ENCODE measurements at places on chromosomes 13 and 19.

GRCh38 chr13:25174304-25174703 is 2.2 kb upstream of the AMER2 start:
- no peak for DNase-seq

GRCh38 chr13:110471833-110472162 is 89.7 kb downstream of the RAB20 start:
- DNase-seq = peak; percentile 56

DNA sequence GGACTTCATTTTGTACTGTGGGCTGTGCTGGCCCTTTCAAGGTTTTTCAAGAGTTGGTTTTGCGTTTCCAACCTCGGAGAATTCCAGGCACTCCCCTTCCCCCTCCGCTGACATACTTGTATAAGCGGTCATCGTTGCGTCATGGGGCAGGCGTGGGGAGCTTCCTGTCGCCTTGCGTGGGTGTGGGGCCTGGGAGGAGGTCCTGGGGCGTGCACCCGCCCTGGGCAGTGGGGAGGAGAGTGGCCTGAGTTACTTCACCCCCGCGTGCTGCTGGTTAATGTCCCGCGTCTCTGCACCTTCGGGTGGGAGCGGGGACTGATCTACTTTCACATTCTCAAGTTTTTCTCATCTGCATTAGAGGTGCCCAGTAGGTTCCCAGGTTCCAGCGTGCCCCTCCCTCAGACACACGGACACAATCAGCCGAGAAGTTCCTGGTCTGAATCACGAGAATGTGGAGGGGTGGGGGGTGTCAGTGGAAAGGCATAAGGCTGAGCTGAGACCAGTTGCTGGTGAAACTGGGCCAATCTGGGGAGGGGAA is 4.1 kb downstream of the IER2 start:
- DNase-seq = peak; percentile 96

DNA sequence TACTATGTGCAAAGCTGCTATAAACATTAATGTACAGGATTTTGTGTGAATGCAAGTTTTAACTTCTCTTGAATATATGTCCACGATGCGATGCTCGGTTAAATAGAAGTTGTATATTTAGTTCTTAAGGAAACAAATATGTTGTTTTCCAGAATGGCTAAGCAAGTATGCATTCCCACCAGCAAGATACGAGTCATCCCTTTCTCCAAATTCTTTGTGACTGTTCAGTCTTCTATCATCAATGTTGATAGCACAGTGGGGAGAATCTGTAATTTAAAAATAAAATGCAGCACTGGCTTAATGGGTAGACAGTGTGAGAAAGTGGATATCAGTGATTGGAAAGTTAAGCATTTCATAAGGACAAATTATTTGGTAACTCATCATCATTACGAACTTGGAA is 1340.8 kb downstream of the PCDH9 start:
- DNase-seq = peak; percentile 5

DNA sequence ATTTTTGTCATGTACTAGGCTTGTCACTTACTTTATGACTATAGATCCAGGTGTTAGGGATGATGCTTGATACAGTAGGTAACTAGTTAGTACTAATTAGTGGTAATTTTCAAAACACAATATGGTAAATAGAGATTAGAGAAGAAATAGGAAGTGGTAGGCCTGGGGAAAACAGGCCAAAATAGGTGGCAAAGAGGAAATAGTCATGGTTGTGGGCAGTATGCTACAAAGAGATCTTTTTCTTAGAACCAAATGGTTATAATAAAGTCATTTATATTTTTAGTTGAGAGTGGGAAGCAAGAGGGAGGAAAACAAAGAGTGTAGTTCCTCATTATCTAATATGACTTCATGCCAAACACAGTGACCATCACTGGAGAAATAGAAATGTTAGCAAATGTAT is 9.1 kb upstream of the VWA8 start:
- DNase-seq = no peak

Measured in fibroblast of pulmonary artery (primary cell).